ENCODE measurements at places on chromosomes 2 and 18. TPM values are rescaled to one million over a fixed set of nuclear protein-coding genes. Genes with fewer than 3 reads are reported as not detected.

GRCh38 chr2:191246820-191247380, 1.7 kb downstream of the MYO1B start:
- no peak for DNase-seq

DNA sequence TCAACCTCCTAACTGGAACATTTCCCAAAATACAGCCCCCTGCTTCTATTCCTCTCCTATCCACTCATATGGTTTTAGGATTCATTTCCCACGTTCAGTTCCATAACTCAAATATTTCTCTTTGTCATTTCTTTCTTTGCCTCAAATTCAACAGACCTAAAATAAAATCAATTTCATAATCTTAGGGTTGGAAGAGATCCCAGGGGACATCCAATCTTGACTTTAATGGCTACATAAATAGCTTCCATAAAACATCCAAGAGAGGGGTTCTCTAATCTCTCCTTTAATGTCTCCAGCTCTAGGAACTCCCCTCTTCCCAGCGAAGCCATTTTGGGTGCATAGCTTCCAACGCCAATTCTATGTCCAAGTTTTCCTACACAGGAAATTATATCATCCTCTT, 33.8 kb downstream of the RBKS start:
- DNase-seq, result no peak

DNA sequence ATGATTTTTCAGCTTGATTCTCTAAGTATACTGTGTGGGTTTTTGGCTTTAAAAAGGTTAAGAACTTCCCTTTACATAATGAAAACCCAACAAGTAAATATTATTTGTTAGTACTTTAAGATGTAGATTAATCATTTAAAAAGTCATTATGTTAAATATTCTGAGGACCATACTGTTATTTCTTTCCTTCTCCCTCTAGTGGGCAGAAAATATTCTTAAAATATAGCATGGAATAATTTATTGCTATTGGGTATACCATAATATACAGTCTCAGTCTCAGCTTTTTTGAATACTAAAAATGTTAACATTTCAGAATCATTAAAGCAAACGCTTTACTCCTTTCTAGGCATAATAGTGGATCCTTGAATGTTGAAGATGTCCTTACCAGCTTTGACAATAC, 28.1 kb downstream of the CAMKMT start:
- DNase-seq, result no peak

DNA sequence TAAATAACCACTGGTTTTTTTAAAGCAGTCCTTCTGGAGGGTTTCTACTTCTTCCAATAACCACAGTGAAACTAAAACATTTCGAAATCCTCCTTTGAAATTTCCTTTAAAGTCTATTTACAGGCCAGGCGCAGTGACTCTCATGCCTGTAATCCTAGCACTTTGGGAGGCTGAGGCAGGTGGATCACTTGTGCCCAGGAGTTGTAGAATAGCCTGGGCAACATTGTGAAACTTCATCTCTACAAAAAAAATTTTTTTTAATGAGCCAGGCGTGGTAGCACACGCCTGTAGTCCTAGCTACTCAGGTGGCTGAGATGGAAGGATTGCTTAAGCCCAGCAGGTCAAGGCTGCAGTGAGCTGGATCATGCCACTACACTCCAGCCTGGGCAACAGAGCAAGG, 15.2 kb downstream of the KIDINS220 start:
- no peak for DNase-seq

- DNase-seq, result peak; percentile 43
Observed at GRCh38 chr2:196101325-196101991, 32.8 kb upstream of the DNAH7 start.

GRCh38 chr18:12686100-12686499, 16.4 kb downstream of the CEP76 start:
- peak; percentile 24 for DNase-seq

GRCh38 chr2:156340804-156341451, 8.4 kb upstream of the NR4A2 start:
- no peak for DNase-seq

DNA sequence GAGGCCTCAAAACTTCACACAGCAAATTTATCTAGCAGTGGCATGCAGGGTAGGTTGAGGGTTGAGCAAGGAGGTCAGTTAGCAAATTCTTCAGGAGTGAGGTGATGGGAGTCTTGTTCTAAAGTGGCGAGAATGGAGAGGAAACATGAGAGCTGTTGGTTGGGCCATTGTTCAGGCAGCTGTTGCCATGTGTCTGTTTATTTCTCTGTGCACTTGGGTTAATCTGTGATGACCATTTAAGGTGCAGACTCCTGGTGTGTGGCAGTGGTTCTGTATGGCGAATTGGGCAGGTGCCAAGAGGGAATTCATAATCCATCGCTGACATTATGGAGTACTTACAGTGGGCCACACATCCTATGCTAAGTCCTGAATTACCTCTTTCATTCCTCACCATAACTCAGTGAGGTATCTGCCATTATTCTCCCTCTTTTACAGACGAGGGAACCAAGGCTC, 30.4 kb downstream of the TMEM178A start:
- DNase-seq, result no peak

- DNase-seq, result no peak
Observed at GRCh38 chr2:121492409-121492808, 38.3 kb upstream of the RNU4ATAC start.

GRCh38 chr2:113080134-113080533, 12.4 kb downstream of the IL1F10 start:
- DNase-seq, result peak; percentile 26

DNA sequence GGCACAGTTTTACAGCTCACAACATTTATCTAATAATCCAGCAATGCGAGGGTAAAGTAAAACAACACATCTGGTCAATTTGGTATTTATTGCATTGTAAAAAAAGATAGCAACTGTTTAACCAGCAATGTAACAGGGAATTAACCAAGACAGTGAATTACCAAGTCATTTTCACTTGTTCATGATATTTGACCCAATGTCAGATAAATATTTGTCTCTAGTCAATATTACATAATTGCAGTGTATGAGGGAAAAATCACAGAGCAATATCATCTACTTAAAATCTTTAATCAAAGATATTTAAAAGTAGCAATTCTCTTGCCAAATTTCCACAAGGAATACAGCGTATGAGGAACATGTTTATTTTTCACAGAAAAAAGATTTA, 1265.1 kb upstream of the CHAC2 start:
- no peak for DNase-seq

DNA sequence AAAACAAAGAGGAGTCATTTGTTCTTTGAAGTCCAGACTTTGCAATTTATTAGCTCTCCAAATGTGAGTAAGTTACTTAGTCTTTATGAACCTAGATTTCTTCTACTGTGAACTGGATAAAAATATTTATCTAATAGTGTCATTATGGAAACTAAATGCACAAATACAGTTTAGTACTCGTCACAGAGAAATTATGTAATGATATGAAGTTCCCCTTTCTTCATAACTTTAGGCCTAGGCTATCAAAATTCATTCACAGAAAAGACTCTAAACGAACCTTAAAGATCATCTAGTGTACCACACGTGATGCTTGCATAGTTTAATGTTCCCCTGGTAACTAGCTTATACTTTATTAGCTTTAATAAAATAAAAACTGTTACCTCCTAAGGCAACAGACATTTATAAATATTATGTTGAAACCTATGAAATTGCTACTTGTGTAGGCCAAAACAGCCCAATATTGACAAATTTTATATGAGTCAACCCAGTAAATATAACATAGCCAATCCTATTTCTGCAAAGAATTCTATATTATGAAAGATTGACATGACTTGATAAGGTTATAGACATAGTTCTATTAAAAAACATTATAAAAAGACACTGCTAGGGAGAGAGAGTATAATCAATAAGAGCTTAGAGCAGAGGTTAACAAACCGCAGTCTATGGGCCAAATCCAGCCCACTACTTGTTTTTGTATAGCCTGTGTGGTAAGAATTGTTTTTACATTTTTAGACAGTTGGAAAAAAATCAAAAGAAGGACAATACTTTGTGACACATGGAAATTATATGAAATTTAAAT, 44.9 kb upstream of the ITPRID2 start:
- no peak for DNase-seq

DNA sequence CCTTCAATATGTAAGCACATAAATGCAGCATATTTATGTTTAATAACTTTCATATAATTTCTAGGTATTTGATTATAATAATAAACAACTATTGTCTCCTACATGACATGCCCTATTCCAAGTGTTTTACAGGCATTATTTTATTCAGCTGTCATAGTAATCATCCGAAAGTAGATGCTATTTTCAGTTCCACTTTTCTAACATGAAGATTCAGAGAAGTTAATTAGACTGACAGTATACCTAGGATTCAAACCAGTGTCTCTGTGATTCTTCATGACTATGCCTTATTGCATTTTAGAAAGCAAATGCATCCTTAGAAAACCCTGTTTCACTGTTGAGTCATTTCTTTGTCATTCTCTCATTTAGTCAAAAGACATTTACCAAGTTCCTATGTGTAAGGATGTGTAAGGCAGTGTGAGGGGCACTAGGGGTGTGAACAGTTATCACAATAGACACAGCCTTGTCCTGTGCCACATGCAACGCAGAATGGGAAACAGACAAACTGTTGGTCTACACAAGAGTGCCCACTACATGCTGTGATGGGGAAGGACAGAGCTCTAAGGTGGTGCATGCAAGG, 79.8 kb downstream of the DTNA start:
- DNase-seq, result no peak

- no peak for DNase-seq
Observed at GRCh38 chr2:231351648-231352047, 43.9 kb upstream of the B3GNT7 start.

DNA sequence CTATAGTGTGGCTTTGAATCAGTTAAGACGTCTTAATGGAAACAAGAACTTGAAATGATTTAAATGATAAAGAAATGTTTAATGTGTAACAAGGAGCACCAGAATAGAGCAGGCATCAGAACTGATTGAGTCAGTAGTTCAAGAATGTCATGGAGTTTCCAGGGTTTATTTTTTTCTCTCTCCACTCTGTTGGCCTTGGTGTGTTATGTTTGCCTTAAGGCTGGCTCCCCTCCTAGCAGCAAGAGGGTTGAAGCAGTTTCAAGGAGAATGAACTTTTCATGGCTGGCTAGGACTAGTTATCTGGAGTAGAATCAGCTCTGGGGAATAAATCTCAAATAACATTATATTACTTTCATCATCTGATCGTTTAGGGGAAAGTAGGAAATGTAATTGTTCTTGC, 13.4 kb upstream of the GLS start:
- no peak for DNase-seq

DNA sequence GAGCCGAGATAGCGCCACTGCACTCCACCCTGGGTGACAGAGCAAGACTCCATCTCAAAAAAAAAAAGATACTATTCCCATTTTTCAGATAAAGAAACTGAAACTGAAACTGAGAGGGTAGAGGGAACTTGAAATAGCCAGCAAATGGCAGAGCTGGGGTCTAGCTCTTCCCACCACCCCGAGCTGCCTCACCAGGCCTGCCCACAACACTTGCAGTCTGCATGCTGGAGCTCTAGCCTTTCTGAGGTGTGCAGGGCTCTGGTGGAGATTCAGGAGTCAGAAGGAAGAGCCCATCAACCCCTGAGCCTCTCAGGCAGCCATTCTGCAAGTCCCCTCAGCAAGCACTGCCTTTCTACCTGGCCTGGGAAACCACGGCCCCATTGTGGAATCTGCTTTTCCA, 14.3 kb downstream of the EDAR start:
- DNase-seq, result no peak

- DNase-seq, result peak; percentile 21
Observed at GRCh38 chr2:232365621-232366321, 12.8 kb upstream of the ALPP start.

DNA sequence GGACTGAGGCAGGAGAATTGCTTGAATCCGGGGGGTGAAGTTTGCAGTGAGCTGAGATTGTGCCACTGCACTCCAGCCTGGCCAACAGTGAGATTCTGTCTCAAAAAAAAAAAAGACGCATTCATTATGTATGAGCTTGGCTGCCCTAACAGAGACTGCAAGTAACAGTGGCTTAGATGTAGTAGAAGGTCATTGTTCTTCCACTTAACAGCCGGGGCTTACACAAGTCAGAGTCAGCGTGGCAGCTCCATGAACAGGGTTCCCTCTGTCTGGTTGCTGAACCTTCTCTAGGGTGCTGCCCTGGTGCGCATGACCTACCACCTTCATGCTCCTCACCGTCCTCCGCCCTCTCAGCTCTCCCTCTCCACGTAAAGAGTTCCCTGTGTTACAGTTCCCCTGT, 49.1 kb upstream of the IGFBP2 start:
- DNase-seq, result no peak

DNA sequence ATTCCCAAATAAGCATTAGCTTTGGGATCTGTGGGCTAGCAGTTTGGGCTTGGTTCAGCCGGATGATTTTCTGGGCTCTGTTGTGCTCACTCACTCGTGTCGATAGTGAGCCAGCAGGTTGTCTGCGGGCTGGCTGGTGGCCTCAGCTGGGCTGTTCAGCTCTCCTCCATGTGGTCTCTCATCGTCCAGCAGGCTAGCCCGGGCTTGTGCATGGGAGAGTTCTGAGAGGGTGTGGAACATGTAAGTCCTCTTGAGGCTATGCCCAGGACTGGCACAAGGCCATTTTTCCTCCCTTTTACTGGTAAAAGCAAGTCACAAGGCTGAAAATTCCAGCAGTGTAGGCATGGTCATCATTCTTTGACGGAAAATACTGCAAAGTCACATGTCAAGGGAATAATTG, 38.5 kb downstream of the NTSR2 start:
- DNase-seq, result no peak

DNA sequence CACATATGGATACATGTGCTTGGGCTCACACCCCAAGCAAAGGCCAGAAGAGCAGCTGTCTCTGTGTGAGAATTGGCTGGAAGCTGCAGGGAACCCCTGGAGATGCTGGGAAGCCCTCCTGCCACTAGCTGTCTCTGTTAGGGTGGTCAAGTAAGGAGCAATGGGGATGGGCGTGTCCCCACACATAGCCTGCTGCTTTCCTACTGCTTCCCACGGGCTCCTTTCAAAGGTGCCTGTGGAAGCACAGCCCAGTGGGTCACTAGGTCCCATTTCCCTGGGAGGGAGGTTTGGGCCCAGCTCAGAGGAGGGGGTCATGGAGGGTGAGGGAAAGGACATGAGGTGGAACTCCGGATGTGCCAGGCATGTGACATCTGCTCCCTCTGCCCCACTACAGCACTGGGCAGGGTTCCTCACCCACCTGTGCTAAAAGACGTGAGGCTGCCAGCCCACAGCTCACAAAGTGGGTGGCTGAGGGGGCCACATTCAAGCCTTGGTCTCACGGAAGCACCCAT, 24.4 kb upstream of the MAL start:
- DNase-seq, result no peak

- no peak for DNase-seq
Observed at GRCh38 chr2:84823229-84823628, 57.7 kb downstream of the TRABD2A start.

The RNU2-63P gene
- total RNA-seq, result 17.9 TPM

The MARCO gene
- not detected for total RNA-seq

The C2orf80 gene
- not detected for total RNA-seq

The SLC4A5 gene
- 7.0 TPM for total RNA-seq

Measured in OCI-LY7 (cell line).